ENCODE measurements at places on chromosomes 5 and 9. TPM values are rescaled to one million over a fixed set of nuclear protein-coding genes. Genes with fewer than 3 reads are reported as not detected.

DNA sequence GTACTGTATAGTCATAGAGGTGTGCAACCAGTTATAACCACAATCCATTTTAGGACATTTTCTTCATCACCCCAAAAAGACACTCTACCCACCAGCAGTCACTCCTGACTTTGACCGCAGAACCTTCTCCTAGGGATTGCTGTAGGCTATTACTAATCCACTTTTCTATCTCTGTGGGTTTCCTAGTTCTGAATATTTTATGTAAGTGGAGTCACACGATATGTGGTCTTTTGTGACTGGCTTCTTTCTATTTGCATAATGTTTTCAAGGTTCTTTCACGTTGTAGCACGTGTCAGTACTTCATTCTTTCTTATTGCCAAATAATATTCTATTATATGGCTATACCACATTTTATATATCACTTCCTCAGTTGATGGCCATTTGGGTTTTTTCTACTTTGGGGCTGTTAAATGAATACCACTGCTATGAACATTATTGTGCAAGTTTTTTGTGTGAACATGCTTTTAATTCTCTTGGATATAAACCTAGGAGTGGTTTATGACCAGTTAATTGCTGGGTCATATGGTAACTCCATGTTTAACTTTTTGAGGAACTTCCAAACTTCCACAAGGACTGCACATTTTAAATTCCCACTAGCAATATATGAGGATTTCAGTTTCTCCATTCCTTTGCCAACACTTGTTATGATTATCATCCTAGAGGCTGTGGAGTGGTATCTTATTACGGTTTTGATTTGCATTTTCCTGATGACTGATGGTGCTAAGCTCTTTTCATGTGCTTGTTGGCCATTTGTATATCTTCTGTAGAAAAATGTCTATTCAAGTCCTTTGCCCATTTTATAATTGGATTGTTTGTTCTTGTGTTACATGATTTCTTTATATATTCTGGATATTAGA, 37.8 kb downstream of the MRRF start:
- DNase-seq, result no peak

The PRUNE2 gene
- 14.3 TPM for polyA plus RNA-seq

DNA sequence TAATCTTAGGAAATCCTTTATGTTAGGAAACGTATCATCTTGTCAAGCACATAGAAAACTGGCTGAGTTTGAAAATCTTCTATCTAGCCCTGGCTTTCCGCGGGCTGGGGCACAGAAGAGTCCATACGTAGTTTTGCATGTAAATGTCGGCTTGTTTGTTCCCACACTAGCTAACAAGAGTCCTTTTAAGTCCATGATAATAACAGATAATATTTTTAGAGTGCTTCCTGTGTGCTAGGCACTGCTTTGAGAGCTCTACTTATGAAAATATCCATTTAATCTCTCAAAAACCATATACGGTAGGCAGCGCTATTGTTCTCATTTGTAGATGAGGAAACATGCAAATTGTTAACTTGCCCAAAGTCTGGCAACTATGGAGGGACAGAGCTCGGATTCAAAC, 40.5 kb downstream of the FYB1 start:
- no peak for DNase-seq

The EGFL7 gene
- 42.9 TPM for polyA plus RNA-seq

DNA sequence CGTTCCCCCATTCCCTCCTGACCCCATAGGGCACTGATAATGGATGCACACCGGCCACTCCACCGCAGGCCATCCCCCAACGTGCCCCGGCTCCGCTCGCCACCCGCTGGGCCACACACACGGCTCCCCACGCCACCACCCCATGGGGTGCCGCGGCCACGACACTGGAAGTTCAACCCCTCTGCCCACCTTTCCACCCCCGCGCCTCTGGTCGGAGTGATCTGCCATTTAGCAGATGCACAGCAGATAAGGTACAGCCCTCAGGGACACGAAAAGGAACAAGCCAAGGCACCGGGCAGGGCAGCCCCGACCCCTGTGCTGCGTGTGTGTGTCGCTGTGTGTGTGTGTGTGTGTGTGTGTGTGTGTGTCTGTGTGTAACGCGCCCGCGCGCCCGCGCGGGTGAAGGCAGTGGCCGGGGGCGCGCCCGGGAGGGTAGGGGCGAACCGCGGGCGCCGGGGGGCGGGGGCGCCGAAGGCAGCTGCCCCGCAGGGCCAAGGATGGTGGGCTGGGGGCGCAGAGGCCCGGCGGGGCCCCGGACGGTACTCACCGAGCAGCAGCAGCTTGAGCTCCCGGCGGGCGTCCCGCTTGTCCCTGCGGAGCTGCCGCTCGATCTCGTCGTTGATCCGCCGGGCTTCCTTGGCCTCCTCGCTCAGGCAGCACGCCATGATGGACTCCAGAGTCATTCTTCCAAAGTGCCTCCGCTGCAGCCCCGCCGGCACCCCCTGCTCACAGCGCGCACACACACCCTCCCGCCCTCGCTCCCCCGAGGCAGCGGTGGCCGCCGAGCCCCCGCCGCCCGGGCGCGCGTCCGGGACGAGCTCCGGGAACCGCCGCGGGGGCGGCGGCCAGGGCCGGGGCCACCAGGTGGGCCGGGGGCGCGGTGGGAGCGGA, 813 bp downstream of the GNAQ start:
- no peak for DNase-seq

DNA sequence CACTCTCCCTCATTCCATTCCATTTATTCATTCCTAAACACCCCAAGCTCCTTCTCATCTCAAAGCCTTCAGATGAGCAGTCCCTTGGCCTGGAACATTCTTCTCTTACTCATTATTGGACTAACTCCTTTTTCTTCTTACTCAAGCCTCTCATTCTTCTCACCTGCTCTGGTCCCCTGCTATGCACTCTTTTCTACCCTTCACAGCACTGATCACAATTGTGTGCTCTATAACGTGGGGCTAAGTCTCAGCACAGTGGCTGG, 212.4 kb downstream of the MAPKAP1 start:
- DNase-seq, result no peak

DNA sequence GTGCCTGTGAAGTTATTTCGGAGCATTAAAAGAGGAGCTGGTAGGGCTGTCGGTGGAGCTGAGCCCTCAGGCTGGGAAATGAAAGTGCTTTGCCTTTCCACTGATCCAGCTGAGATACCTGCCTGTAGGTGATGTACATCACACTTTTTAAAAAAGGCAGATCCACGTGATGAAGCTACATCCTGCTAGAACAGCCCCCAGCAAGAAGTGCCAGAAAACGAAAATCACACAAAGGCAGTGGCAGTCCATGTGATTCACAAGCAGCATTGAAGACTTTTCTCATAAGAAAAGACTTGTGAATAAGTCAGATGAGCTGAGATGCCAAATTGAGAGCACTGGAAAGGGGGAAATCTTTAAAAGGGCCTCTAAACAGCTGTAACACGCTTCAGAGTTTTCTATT, 765.1 kb downstream of the PTPRD start:
- no peak for DNase-seq

DNA sequence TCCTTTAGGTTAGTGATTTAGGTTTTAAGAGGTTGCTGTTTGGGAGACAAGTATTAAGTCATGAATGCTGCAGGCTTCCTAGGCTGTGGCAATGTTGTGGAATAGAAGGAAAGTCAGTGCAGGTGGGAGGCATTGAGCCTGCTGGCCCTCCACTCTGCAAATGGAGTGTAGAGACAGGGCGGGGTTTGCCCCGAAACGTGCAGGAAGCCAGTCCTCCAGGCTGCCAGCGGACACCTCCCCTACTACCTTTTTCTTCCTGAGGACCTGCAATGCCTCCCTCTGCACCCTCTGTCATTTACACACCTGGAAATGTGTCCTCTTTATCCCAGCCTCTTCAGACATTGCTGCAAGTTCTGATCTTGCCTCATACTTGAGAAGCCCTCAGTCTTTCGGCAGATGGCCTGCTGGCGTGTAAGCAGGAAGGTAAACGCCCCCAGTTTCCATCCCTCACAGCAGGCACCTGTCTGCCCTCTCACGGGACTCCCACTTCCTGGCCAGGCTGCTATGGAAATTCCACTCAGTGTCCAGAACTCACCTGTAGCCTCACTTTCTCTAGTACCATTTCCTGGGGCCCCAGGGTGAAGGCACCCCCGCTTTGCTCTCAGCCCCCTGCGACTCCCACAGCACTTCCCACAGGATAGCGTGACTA, 81.6 kb upstream of the BOD1 start:
- no peak for DNase-seq

The EIF4E1B gene
- not detected for polyA plus RNA-seq

- no peak for DNase-seq
These were observed 76.0 kb upstream of the TMC1 start for GRCh38 chr9:72445306-72445995.

DNA sequence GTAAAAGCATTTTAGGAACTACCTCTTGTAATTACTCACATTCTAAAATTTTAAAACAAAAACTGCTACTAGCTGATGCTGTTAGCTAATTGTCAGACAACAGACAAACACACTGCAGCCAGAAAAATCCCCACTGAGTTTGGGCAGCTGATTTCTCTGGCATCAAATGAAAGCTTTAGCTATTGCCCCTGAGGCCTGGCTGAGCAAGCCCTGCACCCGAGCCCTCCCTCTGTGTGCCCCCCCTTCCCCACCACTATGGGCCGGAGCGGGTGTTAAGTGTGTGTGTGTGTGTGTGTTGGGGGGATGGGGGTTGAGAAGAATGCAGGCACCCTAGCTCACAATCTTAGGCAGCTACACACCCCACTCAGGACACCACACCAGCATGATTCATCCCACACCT, 2.4 kb downstream of the NEUROG1 start:
- DNase-seq, result no peak

DNA sequence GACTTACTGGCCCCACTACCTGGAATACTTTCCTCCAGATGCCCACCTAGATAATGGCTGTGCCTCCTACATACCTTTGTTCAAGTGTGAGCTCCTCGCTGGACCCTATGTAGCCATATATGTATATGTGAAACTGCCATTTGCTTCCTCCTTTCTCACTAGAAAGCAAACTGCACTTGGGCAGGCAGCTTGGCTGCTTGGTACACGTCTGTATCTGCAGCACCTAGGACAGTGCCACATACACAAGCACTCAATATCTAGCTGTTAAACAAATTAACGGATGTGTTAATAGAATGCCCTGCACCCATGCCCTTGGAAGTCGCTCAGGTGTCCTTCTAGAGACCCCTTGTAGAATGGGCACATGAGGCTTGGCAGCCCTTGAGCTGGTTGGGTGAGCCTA, 301.5 kb downstream of the SEMA5A start:
- DNase-seq, result no peak

The PFN3 gene
- polyA plus RNA-seq, result 0.47 TPM

DNA sequence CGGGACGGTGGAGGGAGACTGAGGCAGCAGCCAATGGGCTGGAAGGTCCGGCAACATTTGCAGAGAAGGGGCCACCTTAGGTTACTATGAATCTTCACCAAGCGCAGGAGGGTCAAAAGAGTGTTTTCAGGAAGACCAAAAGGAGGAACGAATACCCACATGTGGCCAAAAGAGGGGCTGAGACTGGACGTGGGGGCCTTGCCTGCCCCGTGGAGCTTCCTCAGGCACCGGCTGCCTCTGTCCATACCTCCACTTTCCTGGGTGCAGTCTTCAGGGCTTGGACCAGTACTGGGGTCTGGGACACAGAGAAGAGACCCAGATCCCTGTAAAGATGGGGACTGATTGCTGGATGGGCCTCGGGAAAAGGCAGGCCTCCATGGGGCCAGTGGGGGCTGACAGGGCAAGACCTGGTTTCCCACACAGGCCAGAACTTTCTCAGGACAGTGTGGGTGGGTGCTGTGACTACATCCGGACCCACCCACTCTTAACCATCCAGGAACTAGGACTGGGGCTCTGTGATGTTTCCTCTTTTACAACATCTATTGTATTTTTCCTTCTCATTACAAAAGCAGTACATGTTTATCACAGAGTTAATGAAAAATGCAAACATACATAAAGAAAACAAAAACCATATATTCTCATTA, 294.7 kb downstream of the ZSWIM6 start:
- no peak for DNase-seq

DNA sequence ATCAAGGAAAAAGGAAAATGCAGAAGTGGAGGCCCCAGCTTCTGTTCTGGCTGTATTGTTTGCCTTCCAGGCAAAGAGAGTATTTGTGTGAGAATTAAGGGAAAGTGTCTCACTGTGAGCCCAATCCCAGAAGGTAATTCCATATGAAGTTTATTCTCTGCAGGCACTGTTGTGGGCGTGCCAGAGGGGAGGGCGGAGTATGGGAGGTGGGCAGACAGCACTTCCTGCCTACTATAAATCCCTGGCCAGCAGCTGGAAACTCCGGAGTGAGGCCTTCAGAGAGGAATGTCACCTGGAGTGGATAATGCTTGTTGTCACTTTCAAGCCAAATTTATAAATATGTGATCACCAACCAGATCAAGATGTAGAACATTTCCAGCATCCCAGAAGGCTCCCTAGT, 209.5 kb downstream of the ARHGAP26 start:
- DNase-seq, result no peak

GRCh38 chr5:154626876-154627557, 128.2 kb upstream of the LARP1 start:
- no peak for DNase-seq

DNA sequence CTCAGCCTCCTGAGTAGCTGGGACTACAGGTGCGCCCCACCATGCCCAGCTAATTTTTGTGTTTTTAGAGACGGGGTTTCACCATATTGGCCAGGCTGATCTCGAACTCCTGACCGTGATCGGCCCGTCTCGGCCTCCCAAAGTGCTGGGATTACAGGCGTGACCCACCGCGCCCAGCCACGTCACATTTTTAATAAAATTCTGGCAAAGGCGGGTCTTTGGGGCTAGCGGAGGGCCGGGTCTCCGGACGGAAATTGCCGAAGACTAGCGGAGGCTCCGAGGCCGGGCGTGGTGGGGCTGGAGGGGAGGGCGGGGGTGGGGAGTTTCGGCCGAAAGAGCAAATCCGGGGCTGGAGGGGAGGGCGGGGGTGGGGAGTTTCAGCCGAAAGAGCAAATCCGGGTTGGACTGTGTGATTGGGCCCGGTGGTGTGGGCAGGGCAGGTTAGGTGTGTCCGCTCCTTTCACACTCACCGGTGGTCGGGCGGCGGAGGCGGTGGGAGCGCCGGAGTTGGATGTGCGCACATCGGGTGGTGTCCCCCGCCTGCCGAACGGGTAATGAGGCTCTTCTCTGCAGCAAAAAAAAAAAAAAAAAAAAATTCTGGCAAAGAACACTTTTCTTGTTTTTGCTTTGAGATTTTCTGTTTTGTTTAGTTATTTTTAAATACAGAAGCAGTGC, 27.1 kb downstream of the RUFY1 start:
- no peak for DNase-seq

DNA sequence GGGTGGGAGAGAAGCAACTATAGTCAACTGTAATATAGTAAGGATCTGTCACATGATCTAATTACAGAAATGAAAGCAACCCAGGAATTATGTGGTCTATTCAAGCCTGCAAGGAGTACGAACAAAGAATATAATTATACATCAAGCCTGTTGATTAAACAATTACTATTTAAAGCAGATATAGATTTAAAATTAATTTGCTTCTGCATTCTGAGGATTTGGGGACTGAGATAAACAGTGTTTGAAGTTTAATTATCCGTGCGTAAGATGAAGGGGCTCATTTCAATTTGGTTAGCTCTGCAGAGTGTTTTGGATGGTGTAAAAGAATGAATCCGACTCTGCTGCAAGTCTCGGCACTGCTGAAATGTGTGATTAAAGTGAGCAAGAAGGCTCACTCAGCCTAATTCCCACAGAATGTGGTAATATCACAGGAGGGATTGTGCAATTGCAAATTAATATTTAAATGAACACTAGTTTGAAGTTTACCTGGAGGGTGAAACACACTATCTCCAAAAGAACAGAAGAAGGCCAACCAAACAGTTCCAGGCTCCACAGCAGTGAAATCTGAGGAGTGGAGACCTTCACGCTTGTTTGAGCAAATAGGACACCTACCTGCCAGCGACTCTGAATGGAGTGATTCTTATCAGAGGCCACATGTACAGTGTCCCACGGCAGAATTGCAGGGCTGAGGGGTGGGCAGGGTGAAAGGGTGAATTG, 420.6 kb upstream of the SLC30A5 start:
- no peak for DNase-seq

GRCh38 chr5:170484847-170485615, 18.8 kb upstream of the KCNIP1 start:
- no peak for DNase-seq
